BJ (cell line): ENCODE measurements at places on chromosomes 1 and 21.

- DNase-seq = no peak
Measured at GRCh38 chr1:92792340-92792782, 7.5 kb upstream of the EVI5 start.

DNA sequence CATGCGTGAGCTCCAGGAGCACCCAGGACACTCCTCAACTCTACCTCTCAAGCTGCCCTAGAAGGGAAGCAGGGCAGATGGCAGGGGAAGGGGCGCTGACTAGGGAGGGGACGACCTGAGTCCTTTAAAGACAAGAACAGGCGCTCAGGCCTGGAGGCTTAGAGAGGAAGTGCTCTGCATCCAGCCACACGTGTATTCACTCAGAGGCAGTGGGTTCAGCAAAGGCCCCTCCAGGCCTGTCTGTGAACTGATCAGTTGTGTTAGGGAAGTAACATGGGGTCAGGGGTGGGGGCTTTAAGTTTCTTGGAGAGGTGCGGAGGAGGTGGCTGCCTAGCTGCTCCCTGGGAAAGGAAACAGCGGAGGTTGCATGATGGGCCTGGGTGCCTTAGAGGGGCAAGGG is 37.1 kb upstream of the ARF1 start:
- DNase-seq = no peak

DNA sequence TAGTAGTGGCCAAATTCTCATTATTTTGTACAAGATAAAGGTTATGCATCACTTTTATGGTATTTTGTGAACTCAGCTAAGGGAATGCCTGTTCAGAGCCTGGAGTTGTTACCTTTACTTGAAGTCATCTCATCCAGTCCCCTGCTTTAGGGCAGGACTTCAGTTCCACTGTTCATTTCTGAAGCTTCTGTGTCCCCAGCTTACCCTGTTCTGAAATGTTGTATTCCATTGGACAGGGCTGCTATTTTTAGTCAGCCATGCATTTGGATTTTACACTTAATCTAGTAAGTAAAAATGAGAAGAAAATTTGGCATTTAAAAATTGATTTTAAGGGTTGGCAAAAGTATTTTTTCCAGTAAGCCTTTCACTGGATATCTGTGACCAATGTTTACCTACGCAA is 11.6 kb upstream of the C4BPB start:
- DNase-seq = no peak

- DNase-seq = no peak
Measured at GRCh38 chr1:187921426-187921825, 1092.7 kb downstream of the PLA2G4A start.

- no peak for DNase-seq
Measured at GRCh38 chr1:218250492-218250891, 34.6 kb upstream of the RRP15 start.

GRCh38 chr1:180168786-180169639 is 14.3 kb downstream of the QSOX1 start:
- DNase-seq = no peak

DNA sequence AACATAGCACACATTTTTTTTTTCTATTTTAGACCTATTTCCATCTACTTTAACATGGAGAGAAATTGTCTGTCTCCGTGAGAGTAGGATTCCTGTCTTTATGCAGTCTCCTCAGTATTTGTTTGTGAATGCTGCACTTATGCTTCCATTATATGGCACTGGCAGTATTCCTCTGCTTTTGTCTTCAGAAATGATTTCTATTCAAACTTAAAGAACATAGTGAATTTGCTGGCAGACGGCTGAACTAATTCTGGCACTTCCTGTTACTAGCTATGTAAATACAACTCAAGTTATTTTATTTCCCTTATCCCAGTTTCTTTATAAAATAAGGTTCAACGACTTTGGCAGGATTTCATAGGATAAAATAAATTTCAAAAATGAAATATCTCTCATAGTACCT is 45.3 kb downstream of the KCTD3 start:
- DNase-seq = no peak

DNA sequence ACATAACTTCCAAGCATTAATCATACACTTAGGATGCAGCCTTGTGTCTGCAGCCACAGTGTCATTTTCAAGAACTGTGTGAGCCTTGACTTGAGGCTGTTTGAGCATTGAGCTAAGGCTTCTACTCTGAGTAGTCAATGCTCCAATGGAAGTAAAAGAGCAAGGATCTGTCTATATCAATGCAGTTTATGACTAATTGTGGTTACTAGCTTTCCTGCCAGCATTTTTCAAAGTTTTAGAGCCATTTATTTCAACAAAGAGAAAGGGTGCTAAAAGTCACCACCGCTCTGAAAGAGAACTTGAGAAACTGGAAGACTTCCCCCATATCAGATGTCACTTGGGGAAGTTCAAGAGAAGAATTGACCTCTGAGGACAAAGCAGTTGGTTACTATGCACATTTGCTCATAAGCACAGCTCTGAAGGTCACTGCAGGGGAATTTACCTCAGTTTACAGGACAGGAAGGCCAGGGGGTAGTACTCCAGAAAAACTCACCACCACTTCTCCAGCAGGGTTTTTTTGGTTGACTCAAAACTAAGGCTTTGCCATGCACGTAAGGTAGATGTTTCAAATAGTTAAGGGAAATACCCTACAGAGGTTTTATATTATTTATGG is 24.5 kb upstream of the RGS1 start:
- peak; percentile 61 for DNase-seq

- DNase-seq = no peak
Measured at GRCh38 chr1:178958491-178958890, 67.2 kb upstream of the FAM20B start.
